Neural crest cell (in vitro differentiated cells): ENCODE measurements at places on chromosomes 1 and 21.

GRCh38 chr1:101338714-101339430, 102.1 kb downstream of the S1PR1 start:
- no peak for DNase-seq

DNA sequence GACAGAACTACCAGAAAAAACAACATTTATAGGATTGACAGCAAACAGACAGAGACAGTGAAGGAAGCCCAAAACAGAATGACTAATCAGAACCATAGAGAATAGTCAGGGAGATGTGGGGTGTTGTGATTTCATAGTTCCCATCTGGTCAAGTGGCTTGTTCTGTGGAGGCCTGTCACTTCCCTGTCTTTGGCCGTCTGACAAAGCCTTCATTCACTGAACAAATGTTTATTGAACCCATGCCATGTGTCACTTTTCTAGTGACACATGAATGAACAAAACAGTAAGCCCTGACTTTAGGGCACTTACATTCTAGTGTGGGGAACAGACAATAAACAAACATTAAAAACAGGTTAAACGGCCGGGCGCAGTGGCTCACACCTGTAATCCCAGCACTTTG, 3.2 kb upstream of the SRRM1 start:
- DNase-seq, result no peak

GRCh38 chr1:107195476-107195875, 54.6 kb downstream of the NTNG1 start:
- no peak for DNase-seq

DNA sequence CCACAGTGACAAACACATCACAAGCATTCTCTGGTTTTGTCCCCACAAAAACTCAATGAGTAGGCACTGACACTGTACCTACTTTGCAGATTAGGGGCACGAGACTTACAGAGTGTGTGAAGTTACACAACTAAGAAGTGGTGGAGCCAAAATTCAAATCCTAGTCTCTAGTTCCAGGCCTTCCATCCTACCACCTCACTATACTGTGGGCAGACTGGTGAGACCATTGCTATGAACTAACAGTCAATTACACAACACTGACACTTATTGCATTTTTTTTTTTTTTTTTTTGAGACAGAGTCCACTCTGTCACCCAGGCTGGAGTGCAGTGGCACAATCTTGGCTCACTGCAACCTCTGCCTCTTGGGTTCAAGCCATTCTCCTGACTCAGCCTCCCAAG, 71.4 kb downstream of the KCNN3 start:
- no peak for DNase-seq

DNA sequence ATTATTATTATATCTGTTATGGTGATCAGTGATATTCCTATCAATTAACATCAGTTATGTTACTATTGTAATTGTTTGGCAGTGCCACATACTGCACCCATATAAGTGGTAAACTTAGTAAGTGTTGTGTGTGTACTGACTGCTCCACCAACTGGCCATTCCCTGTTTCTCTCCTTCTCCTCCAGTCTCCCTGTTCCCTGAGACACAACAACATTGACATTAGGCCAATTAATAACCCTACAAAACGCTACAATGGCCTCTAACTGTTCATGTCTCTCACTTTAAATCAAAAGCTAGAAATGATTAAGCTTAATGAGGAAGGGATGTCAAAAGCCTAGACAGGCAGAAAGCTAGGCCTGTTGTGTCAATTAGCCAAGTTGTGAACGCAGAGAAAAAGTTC, 6.6 kb upstream of the THRAP3 start:
- no peak for DNase-seq

- DNase-seq, result no peak
These were observed 44.8 kb upstream of the POU2F1 start for GRCh38 chr1:167175901-167176300.

DNA sequence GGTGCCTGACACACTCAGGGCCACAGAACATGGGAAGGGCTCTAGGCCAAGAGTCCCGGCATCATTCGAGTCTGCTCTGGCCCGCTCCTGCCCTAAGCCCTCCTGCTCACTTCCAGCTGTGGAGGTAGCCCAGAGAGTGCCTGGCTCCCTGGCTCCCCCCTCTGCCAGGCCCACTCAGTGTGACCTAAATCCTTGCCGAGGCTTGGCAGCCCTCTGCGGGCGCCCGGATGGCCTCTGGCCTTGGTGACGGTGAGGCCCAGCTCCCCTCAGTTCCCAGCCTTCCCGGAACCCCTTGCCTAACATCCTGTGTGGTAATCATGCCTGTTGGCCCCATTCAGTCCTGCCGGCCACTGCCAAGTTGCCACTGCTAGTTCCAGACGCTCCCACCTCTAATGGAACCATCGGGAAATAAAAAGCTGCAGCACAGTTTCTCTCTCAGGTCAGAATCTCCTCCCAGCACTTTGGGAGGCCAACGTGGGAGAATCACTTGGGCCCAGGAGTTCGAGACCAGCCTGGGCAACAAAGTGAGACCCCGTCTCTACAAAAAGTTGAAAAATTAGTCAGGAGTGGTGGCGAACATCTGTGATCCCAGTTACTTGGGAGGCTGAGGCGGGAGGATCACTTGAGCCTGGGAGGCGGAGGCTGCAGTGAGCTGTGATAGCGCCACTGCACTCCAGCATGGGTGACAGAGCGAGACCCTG, 1.2 kb upstream of the H6PD start:
- no peak for DNase-seq

GRCh38 chr1:185812934-185813333, 78.7 kb downstream of the HMCN1 start:
- no peak for DNase-seq

DNA sequence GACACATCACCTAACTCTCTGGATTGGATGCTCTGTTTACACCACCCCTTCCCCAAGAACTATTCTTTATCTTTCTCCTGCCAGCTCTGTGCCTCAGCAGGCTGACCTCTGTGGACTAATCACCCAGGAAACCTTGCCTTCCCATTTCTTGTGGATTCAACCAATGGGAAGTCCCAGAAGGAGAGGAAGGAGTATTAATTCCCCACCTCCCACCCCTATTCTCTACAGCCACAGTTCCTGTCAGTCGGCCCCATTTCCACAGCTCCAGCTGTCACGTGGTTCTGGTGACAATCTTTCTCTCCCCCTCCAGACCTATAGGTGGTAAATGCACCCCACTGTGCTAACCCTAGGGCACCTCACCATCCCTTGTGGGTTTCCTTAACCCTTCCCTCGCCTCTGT, 46.8 kb upstream of the SSBP3 start:
- no peak for DNase-seq

DNA sequence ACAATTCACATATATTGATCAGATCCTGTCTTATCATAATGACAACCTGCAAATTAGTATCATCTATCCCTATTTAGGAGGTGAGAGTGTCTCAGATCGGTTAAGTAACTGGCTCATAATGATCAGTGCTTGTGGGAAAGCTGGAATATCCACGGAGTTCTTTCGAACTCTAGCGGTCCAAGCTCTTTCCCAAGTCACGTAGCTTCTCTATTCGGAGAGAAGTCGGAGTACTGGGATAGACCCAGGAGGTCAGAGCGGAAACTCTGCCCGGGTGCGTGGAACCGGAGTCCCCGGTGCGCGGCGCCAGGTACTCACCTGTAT, 339 bp downstream of the PTGS2 start:
- DNase-seq, result no peak

DNA sequence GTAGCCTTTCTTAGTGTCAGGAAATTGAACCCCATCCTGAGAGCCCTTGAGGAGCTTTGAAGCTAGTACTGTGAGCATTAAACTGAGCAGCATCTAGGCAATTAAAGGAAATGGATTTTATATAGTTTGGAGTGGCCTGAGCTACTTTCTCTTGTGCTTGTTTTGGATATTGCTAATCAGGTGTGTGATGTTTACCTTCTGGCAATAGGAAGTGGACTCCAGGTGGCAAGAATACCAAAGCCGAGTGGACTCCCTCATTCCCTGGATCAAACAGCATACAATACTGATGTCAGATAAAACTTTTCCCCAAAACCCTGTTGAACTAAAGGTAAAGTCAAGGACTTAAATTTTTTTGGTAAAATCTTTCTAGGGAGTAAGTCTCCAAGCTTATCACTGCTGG, 79.4 kb downstream of the MACF1 start:
- no peak for DNase-seq

- DNase-seq, result no peak
These were observed 161.5 kb downstream of the GRIK3 start for GRCh38 chr1:36872858-36873257.

DNA sequence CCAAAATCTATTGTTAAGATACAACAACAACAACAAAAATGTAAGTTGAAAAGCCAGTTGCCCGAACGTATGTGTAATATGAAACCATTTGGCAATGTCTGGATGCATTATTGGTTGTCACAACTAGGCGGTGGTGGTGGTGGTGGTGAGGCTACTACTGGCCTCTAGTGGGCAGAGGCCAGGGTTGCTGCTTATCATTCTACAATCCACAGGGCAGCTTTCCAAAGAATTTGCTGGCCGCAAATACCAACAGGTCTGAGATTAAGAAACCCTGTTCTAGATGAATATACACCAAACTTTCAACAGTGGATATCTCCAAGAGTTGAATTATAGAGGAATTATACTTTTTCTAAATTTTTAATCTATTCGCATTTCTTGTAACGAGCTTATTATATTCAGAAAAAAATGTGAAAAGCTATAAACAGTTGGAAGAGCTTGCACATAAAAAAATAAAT, 26.8 kb upstream of the ZNF697 start:
- DNase-seq, result no peak

- no peak for DNase-seq
These were observed 8.1 kb upstream of the RNF187 start for GRCh38 chr1:228478912-228479711.

GRCh38 chr1:165545974-165546373, 2.2 kb downstream of the LRRC52 start:
- no peak for DNase-seq

DNA sequence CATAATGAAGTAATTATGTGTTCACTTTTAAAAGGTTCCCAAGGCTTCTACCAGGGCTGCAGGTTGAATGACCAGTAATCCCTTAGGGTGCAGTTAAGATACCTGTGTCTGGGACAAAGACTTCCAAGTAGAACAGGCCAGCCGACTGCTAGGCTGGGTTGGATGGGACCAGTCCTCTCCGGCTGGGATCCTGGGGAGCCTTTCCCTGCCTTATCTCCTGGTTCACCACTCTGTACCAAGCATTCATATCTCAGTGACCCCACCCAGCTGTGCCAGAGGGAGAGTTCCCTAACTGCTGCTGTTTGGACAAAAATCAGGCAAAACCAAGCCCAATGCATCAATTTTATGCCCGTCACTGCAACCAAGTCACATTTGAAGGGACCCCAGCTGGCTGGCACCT, 116.2 kb upstream of the ATP1A1 start:
- no peak for DNase-seq

- DNase-seq, result no peak
These were observed 81.5 kb downstream of the CAMK2N1 start for GRCh38 chr1:20404466-20404865.

DNA sequence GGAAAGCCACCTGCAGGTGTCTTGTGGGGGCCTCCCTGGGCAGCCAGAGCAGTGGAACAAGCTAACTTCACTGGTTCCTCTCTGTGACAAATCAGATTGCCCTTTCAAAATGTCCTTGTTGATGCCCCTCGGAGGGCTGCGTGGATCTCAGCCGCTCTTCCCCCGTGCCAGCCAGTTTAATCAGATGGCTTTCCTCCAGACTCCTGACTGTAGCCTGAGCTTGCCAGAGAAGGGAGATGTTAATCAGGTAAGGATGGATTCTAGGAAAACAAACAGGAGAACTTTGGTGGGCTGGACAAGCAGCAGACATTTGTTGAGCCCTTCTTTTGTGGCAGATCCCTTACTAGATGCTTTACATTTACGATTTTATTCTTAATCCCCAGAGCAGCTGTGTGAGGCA, 88.2 kb downstream of the DMRTA2 start:
- no peak for DNase-seq

- no peak for DNase-seq
These were observed 33.3 kb downstream of the MATN1 start for GRCh38 chr1:30689901-30690645.

- no peak for DNase-seq
These were observed 936.7 kb upstream of the TMPRSS15 start for GRCh38 chr21:19340303-19340702.

DNA sequence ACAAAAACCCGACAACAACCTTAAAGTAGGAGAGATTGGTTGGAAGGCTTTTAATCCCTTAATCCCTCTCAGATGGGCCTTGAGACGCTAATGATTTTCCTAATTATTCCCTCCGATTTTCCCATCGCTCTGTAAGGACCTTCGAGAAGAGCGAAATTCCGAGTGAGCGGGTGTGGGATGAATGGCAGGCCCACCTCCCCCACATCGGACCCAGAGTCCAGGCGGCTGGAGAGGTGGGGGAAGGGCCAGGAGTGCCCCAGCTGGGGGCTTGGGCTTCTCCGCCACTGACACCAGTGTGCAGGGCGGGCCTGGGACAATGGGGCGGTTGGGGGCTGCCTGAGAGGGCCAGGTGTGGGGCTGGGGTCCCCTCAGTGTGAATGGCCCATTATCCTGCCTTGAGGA, 23.4 kb downstream of the RHBG start:
- DNase-seq, result no peak

DNA sequence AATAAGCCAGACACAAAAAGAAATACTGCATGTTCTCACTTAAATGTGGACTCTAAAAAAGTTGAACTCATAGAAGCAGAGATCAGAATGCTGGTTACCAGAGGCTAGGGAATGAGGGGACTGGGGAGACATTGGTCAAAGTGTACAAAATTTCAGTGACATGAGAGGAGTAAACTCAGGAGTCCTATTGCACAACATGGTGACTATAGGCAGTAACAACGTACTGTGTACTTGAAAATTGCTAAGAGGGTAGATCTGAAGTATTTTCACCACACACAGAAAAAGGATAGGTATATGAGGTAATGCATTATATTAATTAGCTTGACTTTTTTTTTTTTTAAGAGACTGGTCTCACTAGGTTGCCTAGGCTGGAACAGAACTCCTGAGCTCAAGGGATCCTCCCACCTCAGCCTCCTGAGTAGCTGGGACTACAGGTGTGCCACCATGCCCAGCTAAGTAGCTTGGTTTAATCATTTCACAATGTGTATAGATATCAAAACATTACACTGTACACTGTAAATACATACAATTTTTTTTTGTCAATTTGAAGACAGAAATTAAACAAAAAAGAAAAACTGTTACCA, 7.4 kb downstream of the ZNF496 start:
- DNase-seq, result no peak

DNA sequence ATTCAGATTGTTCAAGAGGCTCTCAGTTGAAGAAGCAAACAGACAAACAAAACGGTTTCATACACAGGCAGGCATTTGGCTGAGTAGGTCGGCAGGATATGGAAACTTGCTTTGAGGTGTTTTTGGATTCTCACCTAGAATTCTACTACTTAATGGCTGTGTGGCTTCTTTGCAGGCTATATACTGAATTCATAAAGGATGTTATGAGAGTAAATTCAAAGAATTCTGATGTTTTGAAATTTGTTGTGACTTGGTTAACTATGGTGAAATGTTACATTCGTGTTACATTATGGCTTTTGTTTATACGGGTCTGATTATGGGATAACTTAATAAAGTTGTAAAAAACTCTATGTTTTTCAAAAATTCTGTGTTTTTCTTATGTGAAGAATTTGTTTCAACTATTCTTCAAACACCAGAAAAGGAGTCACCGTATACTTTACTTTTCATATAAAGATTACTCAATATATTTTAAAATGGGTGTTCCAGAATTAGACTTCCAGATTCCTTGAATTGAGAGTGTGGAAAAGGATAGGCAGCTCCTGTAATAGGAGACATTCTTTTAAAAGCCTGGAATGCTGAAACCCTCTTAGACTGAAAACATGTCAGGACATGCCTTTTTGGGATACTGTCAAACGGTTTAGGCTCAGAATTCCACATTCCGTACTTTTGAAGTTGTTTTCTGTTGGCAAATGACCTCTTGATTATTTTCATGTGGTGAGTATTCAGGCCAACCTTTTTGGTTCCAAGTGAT, 8.2 kb upstream of the IRF2BP2 start:
- DNase-seq, result no peak

- no peak for DNase-seq
These were observed at the start of gene SH3BGR for GRCh38 chr21:39451332-39452206. SH3BGR (plus strand) TSS chr21:39451970; CDS start chr21:39452097, 127 bp downstream.
